ENCODE measurements at places on chromosomes 16 and 17.
A peak's percentile ranks its signal among the peaks of the same experiment; 100 is the strongest.

DNA sequence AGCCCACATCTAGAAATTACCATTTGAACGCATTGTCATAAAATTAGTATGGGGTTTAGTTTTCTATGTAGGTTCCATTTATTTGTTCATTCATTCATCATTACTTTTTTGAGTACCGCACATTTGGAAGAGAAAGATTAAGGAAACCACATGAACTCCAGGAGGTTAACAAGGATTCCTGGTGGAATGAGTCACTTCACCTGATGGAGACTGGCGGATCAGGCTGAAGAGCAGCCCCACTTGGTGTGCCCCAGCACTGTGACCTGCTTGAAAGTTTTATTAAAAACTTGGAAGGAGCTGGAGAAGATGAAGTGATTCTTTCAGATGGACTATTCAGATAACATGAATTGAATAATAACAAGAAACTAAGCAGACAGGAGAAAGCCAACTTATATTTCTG, 293.6 kb upstream of the CDH11 start:
- no peak for DNase-seq

DNA sequence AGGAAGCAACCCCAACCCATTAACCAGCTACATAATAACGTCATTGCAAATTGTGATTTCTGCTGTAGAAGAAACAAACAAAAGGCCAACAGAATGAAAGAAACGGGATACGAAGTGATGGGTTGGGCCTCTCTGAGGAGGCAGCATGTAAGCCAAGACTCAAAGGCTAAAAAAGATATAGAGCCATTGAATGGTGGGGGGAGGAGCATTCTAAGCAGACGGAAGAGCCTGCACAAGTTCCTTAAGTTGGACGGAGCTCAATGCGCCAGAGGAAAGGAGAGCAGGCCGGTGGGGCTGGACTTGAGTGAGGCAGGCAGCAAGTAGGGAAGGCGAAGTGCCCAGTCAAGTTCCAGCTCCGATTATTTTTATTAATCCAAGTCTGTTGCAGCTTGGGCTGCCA, 160.3 kb downstream of the SHISA9 start:
- DNase-seq, result no peak

DNA sequence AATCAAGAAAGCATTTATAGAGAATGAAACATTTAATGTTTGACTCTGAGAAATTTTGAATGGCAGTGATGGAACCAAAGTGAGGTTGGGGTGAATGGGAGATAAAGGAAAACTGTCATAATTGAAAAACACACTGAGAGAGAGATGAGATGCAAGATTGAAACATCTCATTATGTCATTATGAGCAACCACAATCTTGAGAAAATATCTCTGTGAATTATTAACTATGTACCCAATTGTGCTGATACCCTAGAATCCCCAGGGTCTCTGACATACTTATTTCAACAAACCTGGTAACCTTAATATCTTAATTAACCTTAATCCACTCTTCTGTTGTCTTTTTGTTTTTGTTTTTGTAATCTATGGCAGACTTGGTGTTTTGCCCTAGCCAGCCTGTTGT, 143.5 kb upstream of the HLF start:
- no peak for DNase-seq

DNA sequence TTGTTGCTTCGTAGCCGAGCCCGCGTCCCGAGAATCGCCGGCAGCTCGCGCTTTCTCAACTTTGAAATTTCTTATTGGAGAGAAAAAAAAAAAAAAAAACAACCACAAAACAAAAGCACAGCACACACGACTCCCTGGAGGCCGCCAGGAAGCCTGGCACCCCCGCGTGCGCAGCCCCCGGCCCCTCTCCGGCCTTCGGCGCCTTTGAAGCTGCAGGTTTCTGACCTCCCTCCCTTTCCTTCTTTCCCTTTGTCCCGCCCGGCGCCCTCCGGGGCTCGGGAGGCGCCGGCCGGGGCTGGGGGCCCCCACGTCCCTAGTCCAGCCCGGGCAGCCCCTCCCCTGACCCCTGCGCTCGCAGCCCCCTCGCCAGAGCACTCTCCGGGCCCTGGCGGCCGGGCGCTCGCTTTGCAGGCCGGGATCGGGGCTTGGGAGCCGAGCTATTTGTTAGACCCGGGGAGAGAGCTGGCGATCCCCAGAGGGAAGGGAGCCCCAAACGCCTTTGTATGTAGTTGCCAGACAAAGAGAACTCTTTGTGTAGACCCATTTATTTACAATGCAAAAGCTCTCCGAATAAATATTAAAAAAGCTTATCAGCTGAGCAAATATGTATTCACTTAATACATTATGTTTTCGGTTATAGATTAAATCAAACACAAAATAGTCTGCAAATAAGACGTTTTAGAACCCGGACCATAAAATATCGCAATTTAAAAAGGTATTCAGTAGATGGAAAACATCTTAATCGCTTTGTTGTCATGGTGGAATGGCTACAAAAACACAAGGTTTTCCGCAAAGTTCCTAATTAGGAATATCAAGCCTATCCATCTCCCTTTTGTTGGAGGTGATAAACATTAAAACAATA, 2.3 kb downstream of the BAHCC1 start:
- DNase-seq, result peak; percentile 62

DNA sequence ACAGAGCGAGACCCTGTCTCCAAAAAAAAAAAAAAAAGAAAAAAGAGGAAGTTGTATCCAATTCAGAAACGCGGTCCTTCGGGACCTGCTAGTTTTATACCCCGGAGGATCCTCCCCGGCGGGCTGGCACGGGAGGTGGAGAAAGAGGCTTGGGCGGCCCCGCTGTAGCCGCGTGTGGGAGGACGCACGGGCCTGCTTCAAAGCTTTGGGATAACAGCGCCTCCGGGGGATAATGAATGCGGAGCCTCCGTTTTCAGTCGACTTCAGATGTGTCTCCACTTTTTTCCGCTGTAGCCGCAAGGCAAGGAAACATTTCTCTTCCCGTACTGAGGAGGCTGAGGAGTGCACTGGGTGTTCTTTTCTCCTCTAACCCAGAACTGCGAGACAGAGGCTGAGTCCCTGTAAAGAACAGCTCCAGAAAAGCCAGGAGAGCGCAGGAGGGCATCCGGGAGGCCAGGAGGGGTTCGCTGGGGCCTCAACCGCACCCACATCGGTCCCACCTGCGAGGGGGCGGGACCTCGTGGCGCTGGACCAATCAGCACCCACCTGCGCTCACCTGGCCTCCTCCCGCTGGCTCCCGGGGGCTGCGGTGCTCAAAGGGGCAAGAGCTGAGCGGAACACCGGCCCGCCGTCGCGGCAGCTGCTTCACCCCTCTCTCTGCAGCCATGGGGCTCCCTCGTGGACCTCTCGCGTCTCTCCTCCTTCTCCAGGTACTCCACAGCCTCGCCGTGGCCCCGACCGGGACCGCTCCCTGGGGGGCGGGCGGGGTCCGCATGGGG, at the start of gene CDH3:
Gene CDH3 (plus strand): TSS at position 596 of the 779 bp plus-strand sequence. CDS start 70 bp downstream, at position 666.
- no peak for DNase-seq

DNA sequence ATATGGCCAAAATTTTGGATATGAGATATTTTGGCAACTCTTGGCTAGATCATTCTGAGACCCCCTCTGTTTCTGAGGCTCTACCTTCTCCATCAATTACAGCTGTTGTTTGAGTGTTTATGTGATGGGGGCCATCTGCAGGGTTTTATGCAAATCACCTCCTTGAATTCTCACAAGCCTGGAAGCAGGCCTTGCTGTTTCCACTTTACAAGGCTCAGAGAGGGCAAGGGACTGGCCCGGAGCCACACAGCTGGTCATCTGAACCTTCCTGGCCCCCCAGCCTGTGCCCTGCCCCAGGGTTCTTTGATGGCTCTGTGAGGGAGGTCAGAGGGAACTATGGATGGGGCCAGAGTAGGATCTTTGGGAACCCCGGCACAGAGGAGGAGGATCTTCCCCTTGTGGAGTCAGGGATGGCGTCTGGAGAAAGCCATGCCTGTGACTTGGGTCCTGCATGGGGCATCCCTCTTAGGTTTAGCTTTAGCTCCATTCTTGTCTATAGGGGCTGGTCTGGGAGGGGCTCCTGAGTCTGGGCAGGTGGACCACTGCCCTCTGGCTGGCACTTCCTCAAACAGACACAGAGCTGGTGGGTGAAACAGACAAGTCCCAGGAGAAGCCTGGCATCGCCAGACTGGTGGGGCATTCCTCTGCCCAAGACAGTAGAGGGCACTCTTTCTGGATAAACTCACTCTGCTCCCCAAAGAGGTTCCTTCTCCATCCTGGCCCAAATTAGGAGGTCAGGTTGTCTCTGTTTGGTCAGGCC, 26.2 kb downstream of the IL21R start:
- no peak for DNase-seq

- DNase-seq, result peak; percentile 14
Observed at GRCh38 chr17:21072745-21073197, 30.0 kb upstream of the USP22 start.

GRCh38 chr16:89720551-89720812, 216 bp downstream of the VPS9D1 start:
- DNase-seq, result no peak

DNA sequence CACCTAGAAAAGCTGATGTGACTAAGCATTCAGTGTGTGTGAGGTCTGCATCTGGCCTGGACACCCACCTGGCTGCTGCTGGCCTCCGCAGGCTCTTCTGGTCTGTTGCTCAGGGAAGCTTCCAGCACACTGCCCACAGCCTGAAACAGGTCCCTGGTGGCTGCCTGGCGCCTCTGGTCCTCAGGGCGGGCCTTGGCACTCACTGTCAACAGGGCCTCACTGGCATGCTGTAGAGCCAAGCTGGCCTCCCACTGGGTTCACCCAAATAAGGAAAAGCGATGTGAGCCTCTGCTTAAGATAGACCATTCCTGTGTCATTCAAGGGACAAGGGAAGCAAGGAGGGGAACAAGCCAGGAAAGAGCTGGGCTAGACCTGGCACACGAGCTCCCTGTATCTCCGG, 70.6 kb upstream of the BCO1 start:
- DNase-seq, result no peak

- no peak for DNase-seq
Observed at GRCh38 chr16:57992084-57992483, 8.4 kb downstream of the ZNF319 start.

GRCh38 chr16:89256651-89257254, 39.2 kb downstream of the ZNF778 start:
- DNase-seq, result peak; percentile 90

GRCh38 chr16:19858340-19859018, 26.2 kb downstream of the GPRC5B start:
- no peak for DNase-seq

- no peak for DNase-seq
Observed at GRCh38 chr17:39231091-39231561, 5.4 kb upstream of the STAC2 start.

GRCh38 chr17:77227461-77228240, 86.9 kb downstream of the SEC14L1 start:
- no peak for DNase-seq

- no peak for DNase-seq
Observed at GRCh38 chr16:47182318-47182717, 38.6 kb upstream of the NETO2 start.

DNA sequence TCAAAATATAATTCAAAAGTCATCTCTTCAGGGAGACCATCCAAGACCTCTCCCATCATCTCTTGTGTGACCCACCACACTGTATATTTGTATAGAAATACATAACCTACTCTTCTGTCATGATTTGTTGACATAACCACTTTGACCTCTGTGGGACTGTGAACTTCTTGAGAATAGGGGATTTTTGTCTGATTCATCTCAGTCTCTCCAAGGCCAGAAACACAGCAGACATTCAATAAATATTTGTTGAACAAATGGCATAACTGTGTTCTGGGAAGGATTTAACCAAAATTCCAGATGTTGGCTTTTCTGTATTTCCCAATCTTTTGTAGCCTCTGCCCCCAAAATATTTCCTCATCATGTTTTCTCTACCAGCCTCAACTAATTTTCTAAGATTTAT, 169.7 kb downstream of the CDH11 start:
- no peak for DNase-seq

GRCh38 chr17:8140065-8141029, 11.9 kb downstream of the PER1 start:
- no peak for DNase-seq

GRCh38 chr16:64092271-64092670, 1029.6 kb downstream of the CDH11 start:
- DNase-seq, result no peak

GRCh38 chr16:67086822-67087221, 22.9 kb upstream of the PHAF1 start:
- no peak for DNase-seq

DNA sequence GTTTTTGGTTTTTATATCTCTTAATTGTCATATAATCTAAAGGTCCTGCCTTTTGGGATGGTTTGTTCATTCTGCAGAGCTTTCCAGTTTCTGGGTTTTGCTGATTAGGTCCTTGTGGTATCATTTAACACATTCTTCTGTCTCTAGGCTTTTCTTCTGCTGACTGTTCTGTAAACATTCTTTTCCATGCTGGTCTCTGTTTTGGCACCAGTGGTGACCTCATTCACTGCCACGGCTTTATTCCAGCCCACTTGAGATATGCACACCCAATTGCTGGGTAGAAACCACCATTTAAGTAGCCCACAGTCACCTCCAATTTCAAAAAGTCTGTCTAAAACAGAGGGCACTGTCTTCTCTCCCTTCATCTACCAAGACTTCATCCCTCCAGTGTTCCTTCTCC, 31.1 kb upstream of the COX10 start:
- no peak for DNase-seq

- no peak for DNase-seq
Observed at GRCh38 chr17:14321980-14322776, 21.3 kb downstream of the HS3ST3B1 start.

DNA sequence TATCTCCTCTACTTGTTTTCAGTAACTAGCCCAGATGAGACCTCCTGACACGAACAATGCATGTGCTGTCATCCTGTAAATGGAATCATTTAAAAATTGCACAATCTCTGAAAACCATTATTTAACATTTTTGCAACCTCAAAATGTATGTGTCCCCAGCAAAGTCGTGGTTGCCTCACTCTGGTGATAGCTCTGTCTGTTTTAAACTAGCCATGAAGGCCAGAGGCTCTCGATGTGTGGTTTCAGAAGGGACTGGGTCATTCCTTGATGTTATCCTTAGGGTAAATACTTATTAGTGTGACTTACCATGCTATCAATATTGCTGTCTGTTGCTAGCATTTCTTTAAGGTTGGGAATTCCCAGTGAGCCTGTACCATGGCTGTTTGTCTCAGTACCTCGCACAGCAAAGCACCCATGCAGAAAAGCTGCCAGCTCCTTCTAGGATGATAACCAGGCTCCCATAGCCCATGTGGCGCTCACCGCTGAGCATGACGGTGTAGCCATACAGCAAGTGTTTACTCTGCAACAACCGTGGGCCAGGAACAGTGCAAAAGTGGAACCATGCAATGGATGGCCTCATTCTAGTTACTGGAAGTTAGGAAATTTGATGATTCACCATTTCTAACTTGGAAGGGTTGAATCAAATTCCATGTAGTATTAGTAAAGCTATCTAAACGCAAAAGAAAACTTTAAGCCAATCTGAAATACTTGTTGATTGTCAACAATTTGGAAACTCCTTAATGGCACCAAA, 2.9 kb upstream of the PGS1 start:
- DNase-seq, result no peak

DNA sequence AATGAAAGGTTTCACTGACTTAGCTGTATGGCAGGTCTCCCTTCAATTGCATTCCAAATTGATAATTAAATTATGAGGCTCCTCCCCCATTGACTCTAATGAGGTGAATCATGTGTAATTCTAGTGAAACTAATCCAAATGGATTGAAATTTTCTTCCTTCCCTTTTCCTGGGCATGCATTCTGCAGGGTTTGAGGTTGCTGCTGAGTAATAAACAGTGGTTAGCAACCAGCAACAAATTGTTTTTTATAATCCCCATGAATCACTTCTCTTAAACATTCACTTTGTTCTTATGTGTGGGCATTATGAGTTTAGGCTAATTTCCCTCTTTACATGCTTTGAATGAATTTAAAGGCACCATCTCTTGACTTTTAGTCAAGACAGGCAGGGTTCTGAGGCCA, 43.4 kb downstream of the MYOCD start:
- no peak for DNase-seq
